Mesothelial cell of epicardium (in vitro differentiated cells): ENCODE measurements at places on chromosomes 7 and 10.

DNA sequence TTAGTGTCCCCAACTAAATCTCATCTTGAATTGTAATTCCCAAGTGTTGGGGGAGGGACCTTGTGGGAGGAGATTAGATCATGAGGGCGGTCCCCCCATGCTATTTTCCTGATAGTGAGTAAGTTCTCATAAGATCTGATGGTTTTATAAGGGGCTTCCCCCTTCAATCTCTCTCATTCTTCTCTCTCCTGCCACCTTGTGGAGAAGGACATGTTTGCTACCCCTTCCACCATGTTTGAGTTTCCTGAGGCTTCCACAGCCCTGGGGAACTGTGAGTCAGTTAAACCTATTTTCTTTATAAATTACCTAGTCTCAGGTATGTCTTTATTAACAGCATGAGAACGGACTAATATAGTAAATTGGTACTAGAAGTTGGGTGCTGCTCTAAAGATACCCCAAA lies 365.6 kb downstream of the ANKRD7 start:
- no peak for DNase-seq

DNA sequence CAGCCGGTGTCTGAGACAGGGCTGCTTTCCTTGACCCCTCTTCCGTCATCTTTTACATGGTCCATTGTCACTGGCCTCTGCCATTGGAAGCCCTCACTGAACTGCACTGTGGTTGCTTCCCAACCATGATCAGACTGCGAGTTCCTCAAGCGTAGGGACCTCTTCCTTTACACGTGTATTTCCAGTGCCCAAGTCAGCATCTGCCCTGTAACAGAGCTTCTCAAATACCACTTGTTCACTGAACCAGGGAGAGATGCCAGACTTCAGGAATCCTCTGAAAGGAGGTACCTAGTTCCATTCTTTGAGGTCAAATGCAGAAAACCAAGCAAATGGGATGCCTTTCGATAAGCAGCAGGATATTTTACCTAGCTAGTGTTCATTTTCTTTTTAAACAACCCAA lies 145.1 kb downstream of the NRP1 start:
- no peak for DNase-seq

DNA sequence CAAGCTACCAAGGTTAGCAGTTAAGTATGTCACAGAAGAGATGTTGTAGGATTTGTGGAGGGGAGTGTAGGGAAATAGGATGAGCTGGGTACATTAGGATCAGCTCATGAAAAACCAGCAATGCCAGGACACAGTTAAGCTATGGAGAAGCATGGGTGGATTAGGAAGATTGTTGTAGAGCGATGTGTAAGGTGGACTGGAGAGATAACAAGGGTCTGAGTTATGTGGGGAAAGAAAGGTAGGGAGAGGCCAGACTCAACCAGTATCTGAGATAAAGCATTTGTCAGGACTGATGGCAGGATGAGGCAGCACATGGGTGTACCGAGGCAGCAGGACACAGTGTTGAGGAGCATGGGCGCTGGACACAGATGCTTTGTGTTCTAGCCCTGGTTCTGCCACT lies 85.4 kb upstream of the PRR15 start:
- no peak for DNase-seq

DNA sequence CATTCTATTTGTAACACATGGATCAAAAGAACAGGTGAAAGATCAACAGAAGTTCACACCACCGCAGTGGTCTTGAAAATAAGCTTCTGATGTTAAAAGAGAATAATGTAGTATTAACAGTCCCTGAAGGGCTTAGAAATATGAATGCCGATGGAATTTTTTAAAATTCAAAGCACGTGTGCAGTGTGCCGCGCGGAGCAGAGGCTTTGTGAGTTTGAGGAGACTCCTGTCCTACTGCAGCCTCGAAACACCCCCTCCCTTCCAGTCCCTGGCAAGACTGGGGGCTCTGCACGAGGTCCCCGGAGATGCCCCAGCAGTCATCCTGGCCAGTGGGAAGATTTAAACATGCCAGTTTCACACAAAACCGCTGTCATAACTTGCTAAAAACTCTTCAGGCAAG lies 196.6 kb downstream of the DIP2C start:
- no peak for DNase-seq

- DNase-seq, result no peak
Measured at GRCh38 chr10:10235003-10235402, 782.7 kb upstream of the CELF2 start.

DNA sequence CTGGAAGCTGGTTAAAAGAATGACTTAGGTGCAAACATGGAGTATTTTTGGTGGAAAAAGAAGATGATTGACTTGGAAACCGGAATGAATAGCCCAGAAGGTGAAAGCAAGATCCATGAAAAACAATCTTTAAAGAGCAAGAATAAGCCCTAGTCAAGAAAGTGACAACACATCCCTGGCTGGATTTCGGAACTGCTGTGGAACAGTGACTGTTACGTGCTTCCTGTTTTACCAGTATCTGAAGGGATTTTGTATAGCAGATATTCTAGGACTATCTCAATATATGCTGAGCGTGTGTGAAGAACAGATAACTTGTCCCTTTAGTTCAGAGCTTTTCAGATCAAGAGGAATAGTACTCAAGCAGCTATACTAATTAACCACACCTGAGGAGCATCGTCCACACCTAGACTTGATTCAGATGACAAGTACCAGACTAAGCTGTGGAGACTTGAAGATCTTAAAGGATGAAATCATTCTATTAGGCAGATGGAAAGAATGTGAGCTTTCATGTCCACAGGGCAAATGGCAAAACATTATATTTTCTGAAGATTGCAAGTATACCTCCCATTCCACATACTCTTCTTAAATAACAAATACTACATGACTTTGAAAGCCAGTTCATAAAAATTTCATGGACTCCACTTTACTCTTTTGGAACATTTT lies 11.5 kb upstream of the TES start:
- DNase-seq, result no peak

GRCh38 chr7:134364619-134365037 lies 47.9 kb upstream of the SLC35B4 start:
- DNase-seq, result no peak

GRCh38 chr7:84666651-84667050 lies 472.1 kb upstream of the SEMA3A start:
- no peak for DNase-seq

DNA sequence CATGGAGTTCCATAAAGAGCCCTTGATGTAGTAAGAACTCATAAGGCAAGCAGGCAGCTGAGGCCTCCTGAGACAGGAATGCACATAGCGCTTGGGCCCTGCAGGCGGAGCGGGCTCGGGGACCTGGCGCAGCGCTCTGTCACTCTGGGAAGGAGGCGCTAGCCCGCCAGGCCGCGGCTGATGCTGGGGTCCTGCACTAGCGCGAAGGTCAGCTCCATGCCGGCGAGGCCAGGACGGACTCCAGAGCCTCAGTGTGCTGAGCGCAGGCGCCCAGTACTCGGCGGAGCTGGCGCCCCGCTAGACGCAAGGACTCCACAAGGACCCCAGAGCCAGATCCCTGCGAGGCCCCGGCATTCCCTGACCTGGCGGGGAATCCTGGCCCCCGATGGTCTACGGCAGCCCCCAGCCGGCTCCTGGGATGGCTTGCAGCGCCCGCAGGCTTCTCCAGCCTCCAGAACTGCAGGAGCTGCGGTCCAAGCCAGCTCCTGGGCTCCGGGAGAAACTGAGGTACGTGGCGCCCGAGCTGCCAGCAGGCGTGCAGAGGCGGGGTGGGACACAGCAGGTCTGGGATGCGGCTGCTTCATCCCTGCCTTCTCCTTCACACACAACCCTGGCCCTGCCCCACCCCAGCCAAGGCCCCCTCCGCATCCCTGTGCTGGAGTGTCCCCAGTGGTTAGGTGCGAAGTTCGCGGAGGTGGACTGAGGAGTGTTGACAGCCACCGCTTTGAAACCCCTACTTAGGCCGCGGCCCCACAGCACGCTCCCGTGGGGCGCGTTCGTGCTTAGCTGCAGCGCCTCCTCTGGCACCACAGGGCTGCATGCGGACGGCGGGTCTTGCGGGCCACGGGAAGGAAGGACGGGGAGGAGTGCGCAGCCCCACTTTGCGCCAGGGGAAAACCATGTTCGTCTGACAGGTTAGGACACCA lies 761.5 kb upstream of the POM121L12 start:
- no peak for DNase-seq

DNA sequence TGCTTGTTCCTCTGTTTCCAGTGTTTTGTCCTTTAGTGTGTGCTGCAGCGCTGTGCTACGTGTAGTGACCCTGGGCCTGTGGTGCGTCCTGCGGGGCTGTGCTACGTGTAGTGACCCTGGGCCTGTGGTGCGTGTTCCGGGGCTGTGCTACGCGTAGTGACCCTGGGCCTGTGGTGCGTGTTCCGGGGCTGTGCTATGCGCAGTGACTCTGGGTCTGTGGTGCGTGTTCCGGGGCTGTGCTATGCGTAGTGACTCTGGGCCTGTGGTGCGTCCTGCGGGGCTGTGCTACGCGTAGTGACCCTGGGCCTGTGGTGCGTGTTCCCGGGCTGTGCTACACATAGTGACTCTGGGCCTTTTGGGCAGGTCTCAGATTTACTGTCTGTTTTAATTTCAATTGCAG lies 60.1 kb downstream of the INPP5A start:
- no peak for DNase-seq
